Activated T-cell treated with anti-CD3 and anti-CD28 coated beads, Interleukin-2, amount 50 U/mL, for 72 hours (primary cell): ENCODE measurements at places on chromosomes 7 and 10. TPM values are rescaled to one million over a fixed set of nuclear protein-coding genes. Genes with fewer than 3 reads are reported as not detected.

DNA sequence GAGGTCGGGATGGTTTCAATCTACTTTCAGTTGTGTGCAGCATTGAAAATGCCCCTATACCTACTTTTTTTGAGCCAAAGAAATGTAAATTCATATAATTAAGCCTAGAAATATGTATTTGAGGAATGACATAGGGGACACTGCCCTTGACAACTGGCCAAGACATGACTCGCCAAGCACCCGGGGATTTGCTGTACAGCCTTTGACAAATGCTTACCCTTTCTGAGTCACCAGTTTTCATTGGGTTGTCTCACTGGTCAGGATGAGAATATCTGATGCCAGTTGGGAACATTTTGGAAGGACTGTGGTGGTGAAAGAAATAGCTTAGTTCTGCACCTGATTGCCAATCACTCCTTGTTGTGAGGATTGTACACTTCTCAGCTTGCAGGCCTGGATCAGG is 166.8 kb upstream of the HABP2 start:
- no peak overlapping the region for H3K27ac ChIP-seq
- DNase-seq, result no peak
- no peaks in the 10 kb centered on the region for H3K36me3 ChIP-seq
- H3K4me1 ChIP-seq, result peaks cover 14% of the 10 kb centered on the region

- H3K4me1 ChIP-seq, result peaks cover 62% of the 10 kb centered on the region
- H3K27ac ChIP-seq, result peak overlapping the region; percentile 100
- H3K4me3 ChIP-seq, result peak overlapping the region; percentile 94
These were observed 531 bp downstream of the IKZF1 start for GRCh38 chr7:50304911-50305582.

DNA sequence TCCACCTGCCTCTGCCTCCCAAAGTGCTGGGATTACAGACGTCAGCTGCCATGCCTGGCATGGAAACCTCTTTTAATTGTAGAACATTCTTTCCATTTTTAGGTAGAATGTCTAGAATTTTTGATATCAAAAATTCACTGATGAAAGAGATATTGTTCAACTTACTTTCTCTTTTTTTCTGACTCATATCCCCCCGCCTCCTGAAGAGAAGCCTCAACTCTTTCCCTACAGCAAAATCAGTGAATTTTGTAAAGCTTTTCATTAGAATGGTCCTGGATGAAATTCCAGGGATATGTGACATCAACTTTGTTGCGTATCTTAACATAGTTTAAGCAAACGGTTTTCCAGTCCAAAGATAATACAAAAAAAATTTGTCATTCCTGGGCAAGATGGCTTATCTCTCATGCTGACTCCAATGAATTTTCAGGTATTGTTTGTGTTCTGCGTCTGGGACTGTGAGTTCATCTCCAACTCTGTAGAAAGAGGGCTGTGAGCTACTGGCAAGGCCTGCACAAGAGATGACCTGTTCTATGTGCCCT is 256.8 kb downstream of the BMPER start:
- H3K27ac ChIP-seq, result no peak overlapping the region
- H3K36me3 ChIP-seq, result no peaks in the 10 kb centered on the region
- H3K4me3 ChIP-seq, result no peak overlapping the region
- DNase-seq, result no peak
- H3K27me3 ChIP-seq, result no peaks in the 10 kb centered on the region
- H3K4me1 ChIP-seq, result no peaks in the 10 kb centered on the region

- peaks cover 30% of the 10 kb centered on the region for H3K27me3 ChIP-seq
- H3K27ac ChIP-seq, result no peak overlapping the region
- H3K36me3 ChIP-seq, result no peaks in the 10 kb centered on the region
- H3K4me3 ChIP-seq, result no peak overlapping the region
- DNase-seq, result no peak
These were observed 72.0 kb downstream of the KCNMA1 start for GRCh38 chr10:77565590-77566023.

GRCh38 chr10:1895691-1896090 is 158.4 kb upstream of the ADARB2 start:
- H3K27ac ChIP-seq, result no peak overlapping the region
- H3K4me3 ChIP-seq, result no peak overlapping the region
- H3K36me3 ChIP-seq, result no peaks in the 10 kb centered on the region
- H3K4me1 ChIP-seq, result no peaks in the 10 kb centered on the region
- H3K27me3 ChIP-seq, result no peaks in the 10 kb centered on the region
- no peak for DNase-seq

GRCh38 chr10:16393271-16393858 is 43.4 kb upstream of the PTER start:
- no peak overlapping the region for H3K4me3 ChIP-seq
- peaks cover 7% of the 10 kb centered on the region for H3K27me3 ChIP-seq
- no peak for DNase-seq
- no peaks in the 10 kb centered on the region for H3K4me1 ChIP-seq
- no peak overlapping the region for H3K27ac ChIP-seq

The RSPH10B gene
- 0.28 TPM for total RNA-seq

GRCh38 chr10:73095481-73096021 is 1.1 kb downstream of the P4HA1 start:
- H3K27me3 ChIP-seq, result no peaks in the 10 kb centered on the region
- peaks cover 44% of the 10 kb centered on the region for H3K4me1 ChIP-seq
- peak; percentile 32 for DNase-seq
- peak overlapping the region; percentile 95 for H3K4me3 ChIP-seq
- H3K36me3 ChIP-seq, result no peaks in the 10 kb centered on the region
- peak overlapping the region; percentile 95 for H3K27ac ChIP-seq
